ENCODE measurements at places on chromosomes 11 and 22. TPM values are rescaled to one million over a fixed set of nuclear protein-coding genes. Genes with fewer than 3 reads are reported as not detected.

TYR gene
- 0.19 TPM for total RNA-seq

TMEM45B gene
- total RNA-seq: 0.24 TPM

MYRF gene
- total RNA-seq: 2.4 TPM

SYT9 gene
- 3.9 TPM for total RNA-seq

KRTAP5-2 gene
- 0.71 TPM for total RNA-seq

MS4A6A gene
- 0.73 TPM for total RNA-seq

GAB4 gene
- 0.39 TPM for total RNA-seq

PRG3 gene
- total RNA-seq: not detected

INS gene
- total RNA-seq: not detected

NFAM1 gene
- 0.23 TPM for total RNA-seq

ZP1 gene
- total RNA-seq: 1.3 TPM

C11orf54 gene
- 30.3 TPM for total RNA-seq

SHISAL1 gene
- 3.0 TPM for total RNA-seq

TAF1D gene
- 120 TPM for total RNA-seq

OR6A2 gene
- total RNA-seq: 1.3 TPM

MS4A4E gene
- total RNA-seq: 0.58 TPM

GPR83 gene
- total RNA-seq: 7.4 TPM

OR51G2 gene
- 0.51 TPM for total RNA-seq

SAA2 gene
- not detected for total RNA-seq

NCR3LG1 gene
- 11.4 TPM for total RNA-seq

ZFP91 gene
- 31.9 TPM for total RNA-seq

CCDC89 gene
- total RNA-seq: not detected

PRODH gene
- 0.95 TPM for total RNA-seq

OR52A5 gene
- total RNA-seq: 0.05 TPM
